ENCODE measurements at places on chromosomes 3 and 15.

- DNase-seq = peak; percentile 23
Measured at GRCh38 chr3:134337071-134337482, 37.2 kb downstream of the AMOTL2 start.

GRCh38 chr3:127747751-127748521 is 74.4 kb downstream of the MGLL start:
- no peak for DNase-seq

DNA sequence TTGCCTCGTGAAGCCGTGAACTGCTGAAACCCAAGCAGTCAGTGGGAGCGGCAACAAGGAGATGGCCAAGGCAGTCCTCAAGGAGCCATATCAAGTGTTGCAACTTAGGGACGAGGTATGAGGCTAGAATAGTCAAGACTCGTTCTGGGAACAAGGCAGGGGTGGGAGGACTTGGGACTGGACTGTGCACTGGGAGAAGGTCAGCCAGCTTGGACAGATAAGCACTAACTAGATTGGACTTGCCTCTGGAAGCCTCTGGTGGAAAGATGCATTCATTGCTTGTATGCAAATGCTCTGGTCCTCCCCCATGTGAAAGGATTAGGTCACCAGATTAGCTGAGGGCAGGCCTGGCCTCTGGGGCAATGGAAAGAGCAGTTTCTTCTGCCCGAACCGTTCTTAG is 123.3 kb upstream of the CTNNB1 start:
- DNase-seq = no peak

- no peak for DNase-seq
Measured at GRCh38 chr15:47461652-47462141, 255.6 kb upstream of the SEMA6D start.

GRCh38 chr3:141368925-141369794 is 856 bp downstream of the ZBTB38 start:
- DNase-seq = no peak

DNA sequence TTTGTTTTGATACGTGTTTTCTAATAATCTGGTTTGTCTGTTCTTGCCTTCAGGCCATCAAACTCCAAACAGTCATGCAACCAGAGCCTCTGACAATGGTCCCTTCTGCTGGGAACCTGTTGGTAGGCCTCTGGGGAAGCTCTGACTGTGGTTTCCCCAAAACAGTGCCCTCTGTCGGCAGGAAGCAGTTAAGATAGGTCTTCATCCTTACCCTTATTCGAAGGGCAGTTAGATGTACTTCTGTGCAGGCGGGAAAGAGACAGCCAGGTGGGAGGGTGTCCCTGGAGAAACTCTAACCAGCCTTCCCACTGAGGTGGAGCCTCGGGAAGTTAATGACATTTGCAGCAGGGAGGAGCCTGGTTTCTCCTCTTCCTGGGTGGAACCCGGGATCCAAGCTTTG is 81.6 kb upstream of the CHMP2B start:
- peak; percentile 85 for DNase-seq

- no peak for DNase-seq
Measured at GRCh38 chr3:104555728-104556127, 811.0 kb upstream of the ALCAM start.

DNA sequence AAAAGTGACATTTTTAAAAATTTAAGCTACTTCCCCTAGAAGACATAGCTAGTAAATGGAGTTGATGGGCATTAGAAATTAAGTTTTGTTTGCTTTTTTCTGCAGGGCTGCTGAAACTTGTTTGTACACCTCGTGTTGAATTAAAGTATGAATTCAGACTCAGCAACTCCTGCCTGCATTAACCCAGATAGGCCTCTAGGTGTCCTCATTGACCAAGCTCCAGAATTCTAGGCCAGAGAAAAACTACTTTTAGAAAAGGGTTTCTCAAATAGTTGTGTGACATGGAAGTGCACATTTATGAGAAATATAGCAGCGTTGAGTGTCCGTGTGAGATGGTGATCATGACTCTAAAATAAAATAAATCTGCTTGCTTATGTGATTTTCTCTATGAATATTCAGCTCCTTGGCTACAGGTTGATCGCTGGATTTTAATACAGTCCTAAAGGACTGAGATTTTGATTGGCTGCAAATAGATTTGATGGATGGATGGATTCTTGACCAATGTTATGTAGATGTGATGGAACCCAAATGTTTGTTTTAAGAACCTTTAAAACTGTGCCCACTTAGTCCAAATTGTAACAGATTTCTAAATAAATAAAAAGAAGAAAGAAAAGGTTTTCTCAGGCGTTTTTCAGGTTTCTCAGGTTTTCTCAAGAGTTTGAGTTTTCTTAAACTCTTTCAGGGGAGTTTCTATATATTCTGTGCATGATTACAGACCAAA is 39.4 kb upstream of the LMOD3 start:
- no peak for DNase-seq

DNA sequence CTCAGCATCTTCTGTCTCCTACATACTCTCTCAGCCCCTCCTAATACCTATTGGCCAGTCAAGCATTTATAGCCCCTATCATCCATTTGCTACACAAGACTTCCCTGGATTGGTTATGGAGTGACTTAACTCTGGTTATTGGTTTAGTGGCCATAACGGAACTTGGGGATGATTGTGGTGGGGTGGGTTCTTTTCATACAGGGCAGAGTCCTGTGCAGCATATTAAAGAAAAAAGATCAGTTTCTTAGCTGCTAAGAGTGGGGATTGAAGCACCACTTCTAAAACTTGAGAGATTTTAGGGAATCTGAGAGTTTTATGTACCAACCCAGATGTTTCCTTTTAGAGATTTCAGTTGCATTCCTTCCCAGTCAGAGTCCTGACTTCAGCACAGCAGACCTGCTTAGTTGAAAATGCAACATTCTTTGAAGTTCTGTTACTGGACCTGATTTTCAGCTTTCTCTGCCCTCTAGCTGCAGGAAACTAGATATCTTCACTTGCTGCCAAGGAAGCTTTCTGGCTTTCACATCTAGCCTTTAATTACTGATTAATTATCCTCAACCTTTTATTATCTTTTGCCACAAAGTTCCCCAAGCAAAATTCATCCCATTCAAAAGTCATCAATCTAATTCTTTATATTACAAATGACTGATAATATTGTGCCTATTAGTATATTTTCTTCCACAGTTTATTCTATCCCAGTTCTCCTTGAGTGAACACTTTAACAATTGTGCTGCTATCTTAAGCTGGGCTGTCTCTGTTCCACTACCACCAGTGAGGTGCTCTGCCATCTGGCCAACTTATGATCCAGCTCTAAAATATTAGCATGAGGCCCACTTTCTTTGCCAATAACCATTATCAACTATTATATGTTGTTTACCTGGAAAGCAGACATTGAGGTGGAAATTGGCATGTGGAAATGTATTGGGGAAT is 906.0 kb upstream of the ALCAM start:
- peak; percentile 39 for DNase-seq

GRCh38 chr15:43194795-43195194 is 9.6 kb downstream of the CCNDBP1 start:
- DNase-seq = no peak

- DNase-seq = no peak
Measured at GRCh38 chr3:162769564-162769963, 1273.0 kb downstream of the OTOL1 start.

DNA sequence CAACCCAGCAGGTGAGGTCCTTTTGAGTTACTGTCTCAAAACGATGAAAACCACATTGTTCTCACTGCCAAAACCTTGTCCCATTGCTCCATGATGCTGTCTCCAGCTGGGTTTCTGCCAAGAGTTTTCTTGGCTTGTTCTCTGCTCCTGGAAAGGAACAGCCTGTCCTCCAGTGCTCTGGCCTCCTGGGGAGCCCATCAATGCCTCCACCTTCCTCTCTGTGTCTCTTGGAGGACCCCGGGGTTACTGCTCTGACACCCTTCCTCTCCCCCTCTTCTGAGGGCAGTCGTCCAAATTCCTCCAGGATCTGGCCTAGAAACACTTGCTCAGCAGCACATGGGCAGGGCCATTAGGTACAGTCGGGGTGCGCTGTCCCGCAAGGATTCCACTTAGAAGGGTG is 63.9 kb upstream of the RGMA start:
- DNase-seq = no peak

DNA sequence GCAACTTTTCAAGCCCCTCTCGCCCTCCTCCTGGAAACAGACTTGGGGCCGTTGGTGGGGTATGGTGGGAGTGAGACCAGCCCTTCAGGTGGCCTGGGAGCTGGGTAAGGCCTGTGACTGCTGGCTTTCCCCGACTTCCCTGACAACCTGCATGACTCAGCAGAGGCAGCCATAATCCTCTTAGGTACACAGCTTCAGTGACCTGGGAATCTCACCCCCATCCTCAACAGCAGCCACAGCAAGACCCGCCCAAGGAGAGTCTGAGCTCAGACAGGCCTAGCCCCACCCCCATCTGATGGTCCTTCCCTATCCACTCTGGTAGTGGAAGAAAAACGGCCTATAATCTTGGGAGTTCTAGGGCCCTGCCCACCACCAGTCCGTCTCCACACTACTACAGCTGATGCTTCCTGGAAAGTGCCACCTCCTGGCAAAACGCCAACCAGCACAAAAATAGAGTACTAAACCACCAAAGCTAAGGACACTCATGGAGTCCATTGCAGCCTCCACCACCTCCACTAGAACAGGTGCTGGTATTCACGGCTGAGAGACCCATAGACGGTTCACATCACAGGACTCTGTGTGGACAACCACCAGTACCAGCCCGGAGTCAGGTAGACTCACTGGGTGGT is 13.1 kb upstream of the SLC27A2 start:
- DNase-seq = no peak

GRCh38 chr3:59605944-59606534 is 556.2 kb upstream of the CFAP20DC start:
- no peak for DNase-seq

DNA sequence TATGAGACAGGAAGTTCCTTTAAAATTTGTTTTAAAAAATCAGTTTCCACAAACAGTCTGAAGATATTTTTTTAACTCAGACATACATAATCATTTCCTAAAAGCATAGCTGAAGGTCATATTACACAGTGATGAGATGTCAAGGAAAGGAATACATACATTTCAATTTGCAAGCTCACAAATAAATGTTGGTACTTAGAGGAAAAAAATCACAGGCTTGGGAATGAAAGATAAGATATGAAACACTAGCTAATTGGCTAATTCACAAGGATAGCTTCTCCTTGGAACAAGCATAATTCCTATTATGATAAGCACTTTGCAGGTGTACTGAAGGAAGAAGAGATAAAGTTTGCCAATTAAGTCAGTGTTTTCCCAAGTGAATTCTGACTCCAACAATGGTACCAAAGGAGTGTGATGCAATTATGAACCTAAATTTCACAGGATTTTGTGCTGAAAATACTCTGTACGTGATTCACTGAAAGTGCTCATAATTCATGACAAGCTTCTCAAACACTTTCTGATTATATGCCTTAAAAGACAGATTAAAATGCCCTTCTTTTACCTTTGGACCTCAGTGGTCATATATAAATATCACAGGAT is 112.4 kb downstream of the FRMD5 start:
- no peak for DNase-seq

GRCh38 chr15:39459548-39459947 is 121.3 kb upstream of the THBS1 start:
- DNase-seq = no peak

DNA sequence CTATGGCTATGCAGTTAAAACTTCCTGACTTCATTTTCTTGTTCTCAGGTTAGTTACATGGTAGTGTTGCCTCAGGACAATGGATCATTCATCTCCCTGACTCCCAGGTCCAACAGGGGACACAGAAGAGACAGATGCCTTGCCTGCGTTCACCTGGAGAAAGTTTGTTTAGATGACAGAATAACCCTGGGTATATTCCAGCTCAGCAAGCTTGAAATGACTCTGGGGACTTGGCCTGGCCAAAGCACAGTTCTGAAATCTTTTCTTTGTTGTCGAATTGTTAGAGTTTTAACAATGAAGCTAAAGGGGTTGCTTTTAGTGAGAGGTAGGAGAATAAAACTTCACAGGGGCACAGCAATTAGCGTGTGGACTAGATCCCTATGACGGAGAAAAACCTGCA is 206.1 kb downstream of the PDZRN3 start:
- no peak for DNase-seq

GRCh38 chr3:69784954-69785514 is 45.8 kb downstream of the MITF start:
- DNase-seq = no peak

DNA sequence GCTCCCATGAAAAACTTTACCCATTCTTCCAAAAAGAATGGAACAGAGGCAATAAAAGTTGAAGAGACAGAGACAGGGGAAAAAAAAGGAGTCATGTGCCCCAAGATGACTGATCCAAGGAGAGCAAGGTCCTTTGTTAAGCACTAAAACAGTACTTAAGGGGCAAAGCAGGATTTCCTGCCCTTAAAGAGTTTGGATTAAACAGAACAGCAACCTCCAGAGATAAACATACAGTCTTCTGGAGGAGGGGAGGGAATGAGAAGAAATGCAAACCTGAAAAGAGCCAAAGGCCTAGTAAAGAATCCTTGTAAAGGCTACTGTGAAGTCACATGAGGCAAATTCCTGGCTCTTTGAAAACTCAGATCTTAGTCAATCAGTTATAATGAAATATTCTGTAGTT is 38.2 kb downstream of the SHQ1 start:
- DNase-seq = no peak

DNA sequence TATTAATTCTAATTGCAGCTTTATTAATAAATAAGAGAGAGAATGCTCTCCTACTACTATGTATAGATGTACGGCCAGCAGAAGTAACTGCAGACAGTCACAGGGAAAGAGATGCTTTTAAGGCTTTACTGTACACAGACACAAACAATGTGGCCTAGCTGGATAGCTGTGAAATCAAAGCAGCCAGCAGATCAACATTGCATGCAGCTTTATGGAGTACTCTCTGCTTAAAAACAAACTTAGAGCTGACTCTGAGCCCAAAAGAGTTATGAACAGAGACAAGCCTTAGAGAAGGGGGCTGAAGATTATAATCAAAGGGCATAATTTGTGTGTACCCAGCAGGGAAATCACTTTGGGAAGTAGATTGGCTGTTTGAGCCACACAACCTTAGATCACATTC is 47.2 kb downstream of the CADM2 start:
- DNase-seq = no peak

- no peak for DNase-seq
Measured at GRCh38 chr15:74525309-74525708, 15.7 kb upstream of the ARID3B start.

GRCh38 chr3:152289708-152290107 is 21.0 kb downstream of the MBNL1 start:
- DNase-seq = no peak

GRCh38 chr3:75737831-75738493 is 47.4 kb downstream of the ZNF717 start:
- DNase-seq = no peak

GRCh38 chr3:126685021-126685420 is 19.0 kb upstream of the CHCHD6 start:
- no peak for DNase-seq

DNA sequence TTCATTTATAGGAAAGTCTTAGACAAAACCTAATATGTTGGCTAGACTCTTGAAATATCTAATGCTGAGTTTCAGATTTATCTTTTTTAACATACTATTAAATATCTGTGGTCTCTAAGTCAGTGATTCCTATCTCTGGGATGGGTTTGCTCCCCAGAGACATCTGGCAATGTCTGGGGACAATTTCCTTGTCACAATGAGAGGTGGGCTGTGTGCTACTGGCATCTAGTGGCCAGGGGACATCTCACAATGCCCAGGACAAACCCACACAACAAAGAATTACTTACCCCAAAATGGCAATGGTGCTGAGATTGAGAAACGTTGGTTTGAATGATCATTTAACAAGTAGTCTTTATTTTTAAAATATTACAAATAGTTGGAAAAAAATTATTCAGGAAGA is 602.1 kb downstream of the MAGI1 start:
- DNase-seq = no peak

GRCh38 chr15:60961541-60962485 is 267.3 kb downstream of the RORA start:
- DNase-seq = no peak

- no peak for DNase-seq
Measured at GRCh38 chr3:134201201-134202130, 49.2 kb downstream of the RYK start.

Measured in H9 (cell line).